HepG2 (cell line): ENCODE measurements at places on chromosomes 16 and 17.

DNA sequence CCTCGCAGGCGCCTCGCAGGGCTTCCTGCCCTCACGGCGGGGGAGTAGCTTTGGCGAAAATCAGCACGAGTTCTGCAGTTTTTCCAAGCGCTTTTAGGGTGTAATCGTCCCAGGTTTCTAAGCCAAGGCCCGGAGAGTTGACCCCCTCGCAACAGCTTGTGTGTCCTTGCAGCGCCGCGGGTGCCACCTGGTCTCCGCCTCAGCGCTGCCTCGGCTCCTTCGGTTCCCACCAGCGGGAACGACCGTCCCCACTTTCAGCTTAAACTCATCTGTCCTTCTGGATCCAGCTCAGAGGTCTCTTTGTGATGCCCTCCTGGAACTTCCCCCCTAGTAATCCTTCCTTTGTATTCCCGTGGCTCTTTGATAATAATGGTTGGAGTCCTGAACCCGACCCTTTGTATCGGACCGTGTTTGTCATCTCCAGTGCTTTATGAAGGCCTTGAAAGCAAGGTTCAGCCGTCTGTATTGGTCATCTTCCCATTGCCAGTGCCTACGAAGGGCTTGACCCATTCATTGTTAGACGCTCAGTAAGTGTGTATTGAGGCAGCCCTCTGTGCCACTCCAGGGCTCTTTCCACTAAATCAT, 858 bp upstream of the SMARCE1 start:
- H3K4me1 ChIP-seq, result peaks cover 41% of the 10 kb centered on the region
- H3K4me3 ChIP-seq, result peak overlapping the region; percentile 97
- H3K27ac ChIP-seq, result peak overlapping the region; percentile 96
- H3K27me3 ChIP-seq, result peaks cover 4% of the 10 kb centered on the region; the same call in 1 of the 3 replicates
- DNase-seq, result peak; percentile 56

DNA sequence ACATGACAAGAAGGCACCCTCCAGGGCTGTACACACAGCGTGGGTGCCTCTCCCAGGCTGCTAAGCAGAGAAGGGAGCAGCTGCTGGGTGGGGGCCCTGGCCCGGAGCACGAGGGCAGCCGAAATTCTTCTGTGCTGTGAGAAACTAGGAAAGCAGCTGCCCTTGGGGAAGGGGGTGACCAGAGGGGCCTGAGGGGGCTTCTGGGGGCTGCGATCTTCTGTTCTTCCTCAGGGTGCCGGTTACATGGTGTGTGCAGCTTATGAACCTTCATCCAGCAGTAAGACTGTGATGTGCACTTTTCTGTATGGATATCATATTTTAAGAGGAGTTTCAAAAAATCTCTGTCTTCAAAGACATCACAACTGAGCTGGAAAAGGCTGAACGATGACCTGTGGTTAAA, 43.2 kb upstream of the METRNL start:
- no peak for DNase-seq
- no peak overlapping the region for H3K27ac ChIP-seq

DNA sequence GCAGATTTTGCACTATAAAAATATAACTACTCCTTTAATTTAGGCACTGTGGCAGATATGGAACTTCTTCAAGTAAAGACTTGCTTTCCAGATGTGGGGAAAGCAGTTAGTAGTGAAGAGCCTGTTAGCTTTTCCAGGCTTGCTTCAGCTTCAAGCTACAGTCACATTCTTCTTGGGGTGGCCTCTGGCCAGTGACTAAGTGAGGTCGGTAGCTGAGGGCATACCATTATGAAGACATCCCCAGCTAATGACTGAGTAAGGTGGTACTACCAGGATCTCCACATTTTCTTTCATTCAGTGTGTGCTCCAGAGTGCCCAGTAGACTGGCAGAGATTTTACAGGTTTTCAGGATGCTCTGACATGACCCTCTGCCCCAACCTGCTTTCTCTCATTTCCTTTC, 167.1 kb upstream of the KIF2B start:
- no peak for DNase-seq
- H3K4me1 ChIP-seq, result no peaks in the 10 kb centered on the region
- no peaks in the 10 kb centered on the region for H3K27me3 ChIP-seq
- no peak overlapping the region for H3K27ac ChIP-seq
- no peaks in the 10 kb centered on the region for H3K36me3 ChIP-seq
- H3K4me3 ChIP-seq, result no peak overlapping the region

DNA sequence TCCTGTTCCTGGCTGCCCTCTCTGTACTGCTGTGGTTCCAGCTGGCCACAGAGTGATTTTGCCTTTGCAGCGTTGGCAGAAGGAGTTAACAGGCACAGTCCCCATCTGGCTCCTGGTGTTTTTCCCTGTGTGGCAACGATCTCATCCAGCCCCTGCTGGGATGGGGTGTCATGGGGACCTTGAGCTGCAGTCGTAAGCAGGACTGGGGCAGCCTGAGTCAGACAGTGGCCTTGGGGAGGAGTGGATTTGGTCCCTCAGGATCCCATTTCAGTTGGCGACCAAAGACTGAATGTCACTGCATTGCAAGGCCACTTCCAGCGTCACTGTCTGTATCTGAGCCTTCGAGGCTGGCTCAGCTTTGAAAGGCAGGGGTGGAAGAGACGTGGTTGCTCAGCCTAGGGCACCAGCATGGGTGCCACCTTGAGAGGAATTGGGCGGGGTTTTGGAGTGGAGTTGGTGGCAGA, 11.9 kb downstream of the TMEM94 start:
- H3K36me3 ChIP-seq, result peaks cover 18% of the 10 kb centered on the region

- peaks cover 25% of the 10 kb centered on the region; the same call in 2 of the 3 replicates for H3K36me3 ChIP-seq
- DNase-seq, result no peak
- H3K4me3 ChIP-seq, result no peak overlapping the region
- H3K4me1 ChIP-seq, result peaks cover 3% of the 10 kb centered on the region
- no peaks in the 10 kb centered on the region for H3K27me3 ChIP-seq
These were observed 14.9 kb downstream of the RHOT1 start for GRCh38 chr17:32157225-32157624.

DNA sequence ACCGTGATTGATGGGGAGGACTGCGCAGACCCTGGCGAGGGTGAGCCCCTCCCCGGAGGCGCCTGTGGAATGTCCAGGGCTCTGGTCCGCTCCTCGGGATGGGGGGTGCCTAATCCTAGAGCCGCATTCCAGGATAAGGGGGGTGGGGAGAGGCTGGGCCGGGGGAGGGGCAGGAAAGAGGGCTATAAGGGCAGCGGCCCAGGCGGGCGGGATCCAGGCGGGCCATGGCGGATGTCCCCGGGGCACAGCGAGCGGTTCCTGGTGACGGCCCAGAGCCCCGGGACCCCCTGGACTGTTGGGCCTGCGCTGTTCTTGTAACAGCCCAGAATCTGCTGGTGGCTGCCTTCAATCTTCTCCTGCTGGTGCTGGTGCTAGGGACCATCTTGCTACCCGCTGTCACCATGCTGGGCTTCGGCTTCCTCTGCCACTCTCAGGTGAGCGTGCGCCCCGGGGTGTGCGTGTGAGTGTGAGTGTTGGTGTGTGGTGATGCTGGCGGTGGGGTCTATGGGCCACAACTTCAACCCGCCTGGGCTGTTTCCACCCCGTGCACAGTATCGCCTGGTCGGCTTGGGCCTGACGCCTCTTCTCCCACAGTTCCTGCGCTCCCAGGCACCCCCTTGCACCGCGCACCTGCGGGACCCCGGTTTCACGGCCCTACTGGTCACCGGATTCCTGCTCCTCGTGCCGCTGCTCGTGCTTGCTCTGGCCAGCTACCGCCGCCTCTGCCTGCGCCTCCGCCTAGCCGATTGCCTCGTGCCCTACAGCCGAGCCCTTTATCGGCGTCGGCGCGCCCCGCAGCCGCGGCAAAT, at the start of gene TMEM88:
Gene TMEM88, plus strand, starts transcription at position 216 of the 809 bp plus-strand sequence. Its CDS starts 9 bp downstream, at position 225.
- DNase-seq, result no peak
- H3K27me3 ChIP-seq, result no peaks in the 10 kb centered on the region
- peak within 1 kb of the TSS; percentile 83; the same call in 1 of the 2 replicates for H3K4me3 ChIP-seq

GRCh38 chr17:34865716-34866115, 95.5 kb downstream of the CCT6B start:
- H3K4me3 ChIP-seq, result no peak overlapping the region
- DNase-seq, result no peak
- no peaks in the 10 kb centered on the region for H3K36me3 ChIP-seq
- H3K4me1 ChIP-seq, result no peaks in the 10 kb centered on the region

GRCh38 chr16:57462209-57462977, at the start of gene POLR2C:
Gene POLR2C, plus strand, starts transcription at chr16:57462679. Its CDS starts 46 bp downstream, at chr16:57462725.
- H3K27me3 ChIP-seq, result no peaks in the 10 kb centered on the region; the same call in 2 of the 3 replicates
- H3K27ac ChIP-seq, result peak within 1 kb of the TSS; percentile 63
- peaks cover 65% of the 10 kb centered on the region for H3K36me3 ChIP-seq
- peak; percentile 80 for DNase-seq
- H3K4me3 ChIP-seq, result peak within 1 kb of the TSS; percentile 100

DNA sequence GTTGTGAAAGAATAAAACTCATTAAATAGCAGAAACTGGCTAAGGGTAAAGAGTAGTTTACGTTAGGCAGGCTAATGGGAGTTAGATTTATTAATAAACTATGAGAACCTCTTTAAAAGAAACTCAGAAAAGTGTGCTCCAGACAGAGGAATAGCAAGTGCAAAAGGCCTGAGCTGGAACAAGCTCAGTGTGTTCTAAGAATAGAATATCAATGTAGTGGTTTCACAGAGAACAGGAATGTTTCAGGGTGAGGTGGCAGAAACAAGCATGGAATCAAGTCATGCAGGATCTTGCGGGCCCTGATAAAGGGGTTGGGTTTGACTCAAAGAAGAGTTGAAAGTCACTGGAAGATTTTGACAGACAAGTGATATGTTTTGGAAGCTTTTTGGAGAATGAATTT, 164.0 kb upstream of the HS3ST3A1 start:
- H3K27me3 ChIP-seq, result no peaks in the 10 kb centered on the region
- no peak overlapping the region for H3K4me3 ChIP-seq
- no peak for DNase-seq
- H3K4me1 ChIP-seq, result no peaks in the 10 kb centered on the region
- H3K36me3 ChIP-seq, result no peaks in the 10 kb centered on the region

- no peaks in the 10 kb centered on the region for H3K4me1 ChIP-seq
- H3K4me3 ChIP-seq, result no peak overlapping the region
- H3K36me3 ChIP-seq, result peaks cover 46% of the 10 kb centered on the region
- no peaks in the 10 kb centered on the region for H3K27me3 ChIP-seq
- H3K27ac ChIP-seq, result no peak overlapping the region
These were observed 42.0 kb downstream of the RPA1 start for GRCh38 chr17:1871756-1872155.

- H3K36me3 ChIP-seq, result 0 out of 2 replicates have a peak, but pooled peaks cover 1% of the 10 kb centered on the region
- H3K4me3 ChIP-seq, result peak overlapping the region; percentile 56
- peak overlapping the region; percentile 41 for H3K27ac ChIP-seq
- peaks cover 81% of the 10 kb centered on the region for H3K4me1 ChIP-seq
These were observed 9.4 kb downstream of the THRA start for GRCh38 chr17:40072040-40072734.

GRCh38 chr16:86680162-86680561, 101.8 kb downstream of the FOXL1 start:
- no peaks in the 10 kb centered on the region for H3K4me1 ChIP-seq
- peaks cover 37% of the 10 kb centered on the region for H3K27me3 ChIP-seq
- no peak for DNase-seq
- H3K27ac ChIP-seq, result no peak overlapping the region

GRCh38 chr16:69408475-69408874, 15.9 kb upstream of the CYB5B start:
- H3K27ac ChIP-seq, result no peak overlapping the region
- DNase-seq, result no peak
- H3K4me1 ChIP-seq, result peaks cover 74% of the 10 kb centered on the region
- H3K36me3 ChIP-seq, result no peaks in the 10 kb centered on the region
- H3K27me3 ChIP-seq, result no peaks in the 10 kb centered on the region
- H3K4me3 ChIP-seq, result no peak overlapping the region

GRCh38 chr17:46042246-46042645, 43.2 kb downstream of the STH start:
- H3K27me3 ChIP-seq, result no peaks in the 10 kb centered on the region
- peaks cover 12% of the 10 kb centered on the region; the same call in 1 of the 2 replicates for H3K4me1 ChIP-seq
- no peak overlapping the region for H3K27ac ChIP-seq
- no peak overlapping the region for H3K4me3 ChIP-seq
- H3K36me3 ChIP-seq, result peaks cover 47% of the 10 kb centered on the region

GRCh38 chr16:30010844-30011713, at the start of gene DOC2A:
Gene DOC2A, minus strand, starts transcription at chr16:30011027. Its CDS starts 805 bp downstream, at chr16:30010222.
- DNase-seq, result no peak
- H3K36me3 ChIP-seq, result no peaks in the 10 kb centered on the region
- peak within 1 kb of the TSS; percentile 42; the same call in 1 of the 2 replicates for H3K4me3 ChIP-seq
- H3K27me3 ChIP-seq, result peaks cover 31% of the 10 kb centered on the region; the same call in 2 of the 3 replicates
- H3K4me1 ChIP-seq, result peaks cover 32% of the 10 kb centered on the region
- no peak within 1 kb of the TSS for H3K27ac ChIP-seq

DNA sequence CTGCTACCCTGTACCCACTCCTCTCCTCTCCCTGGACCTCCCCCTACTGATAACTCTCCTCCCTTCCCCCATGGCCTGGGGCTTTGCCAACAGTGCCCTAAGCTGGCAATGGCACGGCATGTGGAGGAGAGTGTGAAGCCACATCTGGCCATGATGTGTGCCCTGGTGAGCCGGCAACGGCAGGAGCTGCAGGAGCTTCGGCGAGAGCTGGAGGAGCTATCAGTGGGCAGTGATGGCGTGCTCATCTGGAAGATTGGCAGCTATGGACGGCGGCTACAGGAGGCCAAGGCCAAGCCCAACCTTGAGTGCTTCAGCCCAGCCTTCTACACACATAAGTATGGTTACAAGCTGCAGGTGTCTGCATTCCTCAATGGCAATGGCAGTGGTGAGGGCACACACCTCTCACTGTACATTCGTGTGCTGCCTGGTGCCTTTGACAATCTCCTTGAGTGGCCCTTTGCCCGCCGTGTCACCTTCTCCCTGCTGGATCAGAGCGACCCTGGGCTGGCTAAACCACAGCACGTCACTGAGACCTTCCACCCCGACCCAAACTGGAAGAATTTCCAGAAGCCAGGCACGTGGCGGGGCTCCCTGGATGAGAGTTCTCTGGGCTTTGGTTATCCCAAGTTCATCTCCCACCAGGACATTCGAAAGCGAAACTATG, 5.2 kb downstream of the TRAF4 start:
- DNase-seq, result no peak
- H3K36me3 ChIP-seq, result peaks cover 39% of the 10 kb centered on the region
- no peak overlapping the region for H3K27ac ChIP-seq
- no peak overlapping the region for H3K4me3 ChIP-seq
- no peaks in the 10 kb centered on the region; the same call in 2 of the 3 replicates for H3K27me3 ChIP-seq

- H3K27ac ChIP-seq, result no peak overlapping the region
- H3K4me3 ChIP-seq, result no peak overlapping the region
- no peaks in the 10 kb centered on the region for H3K36me3 ChIP-seq
- H3K27me3 ChIP-seq, result no peaks in the 10 kb centered on the region
- peaks cover 9% of the 10 kb centered on the region for H3K4me1 ChIP-seq
These were observed 39.2 kb downstream of the COTL1 start for GRCh38 chr16:84578538-84579126.

DNA sequence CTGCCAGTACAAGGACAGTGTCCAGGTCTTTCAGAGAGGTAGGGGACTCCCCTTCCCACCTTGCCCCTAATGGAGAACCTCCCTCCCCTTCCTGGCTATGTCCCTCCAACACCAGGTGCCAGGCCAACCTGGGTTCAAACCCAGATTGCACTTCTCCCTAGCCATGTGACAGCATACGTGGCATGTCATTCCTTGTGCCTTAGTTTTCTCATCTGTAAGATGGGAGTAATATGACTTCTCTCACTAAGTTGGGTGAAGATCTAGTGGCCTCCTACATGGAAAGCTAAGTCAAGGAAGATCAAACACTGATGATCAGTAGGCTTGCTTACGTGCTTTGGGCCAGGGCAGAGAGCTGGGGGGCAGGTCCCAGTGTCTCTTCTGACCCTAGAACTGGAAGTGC, 8.8 kb downstream of the FCSK start:
- H3K4me1 ChIP-seq, result peaks cover 8% of the 10 kb centered on the region; the same call in 1 of the 2 replicates
- no peaks in the 10 kb centered on the region for H3K27me3 ChIP-seq
- peaks cover 5% of the 10 kb centered on the region; the same call in 1 of the 3 replicates for H3K36me3 ChIP-seq
- H3K27ac ChIP-seq, result no peak overlapping the region
- DNase-seq, result no peak
- no peak overlapping the region for H3K4me3 ChIP-seq

- H3K27me3 ChIP-seq, result no peaks in the 10 kb centered on the region
- DNase-seq, result no peak
- no peaks in the 10 kb centered on the region for H3K4me1 ChIP-seq
These were observed 16.0 kb downstream of the MAP2K6 start for GRCh38 chr17:69430488-69430887.
